ENCODE measurements at places on chromosomes 2 and 18. TPM values are rescaled to one million over a fixed set of nuclear protein-coding genes. Genes with fewer than 3 reads are reported as not detected.

Gene SCYGR4
- not detected for total RNA-seq

Gene ODC1
- 110 TPM for total RNA-seq

Gene SALL3
- total RNA-seq: not detected

Gene NEDD4L
- total RNA-seq: 15.3 TPM

Gene FAM228A
- 0.90 TPM for total RNA-seq

Gene TMEM182
- 1.8 TPM for total RNA-seq

Gene ITPRIPL1
- total RNA-seq: 2.0 TPM

Gene SGO2
- total RNA-seq: 6.1 TPM

Gene PROKR1
- 0.63 TPM for total RNA-seq

Gene ZSWIM2
- total RNA-seq: not detected

Gene ALPG
- total RNA-seq: not detected

Gene CD207
- total RNA-seq: 0.21 TPM
